ENCODE measurements at places on chromosomes 5 and 9.

GRCh38 chr9:78325343-78325742 lies 28.4 kb downstream of the PSAT1 start:
- DNase-seq: no peak

GRCh38 chr9:32701321-32702022 lies 66.0 kb upstream of the TAF1L start:
- no peak for DNase-seq

DNA sequence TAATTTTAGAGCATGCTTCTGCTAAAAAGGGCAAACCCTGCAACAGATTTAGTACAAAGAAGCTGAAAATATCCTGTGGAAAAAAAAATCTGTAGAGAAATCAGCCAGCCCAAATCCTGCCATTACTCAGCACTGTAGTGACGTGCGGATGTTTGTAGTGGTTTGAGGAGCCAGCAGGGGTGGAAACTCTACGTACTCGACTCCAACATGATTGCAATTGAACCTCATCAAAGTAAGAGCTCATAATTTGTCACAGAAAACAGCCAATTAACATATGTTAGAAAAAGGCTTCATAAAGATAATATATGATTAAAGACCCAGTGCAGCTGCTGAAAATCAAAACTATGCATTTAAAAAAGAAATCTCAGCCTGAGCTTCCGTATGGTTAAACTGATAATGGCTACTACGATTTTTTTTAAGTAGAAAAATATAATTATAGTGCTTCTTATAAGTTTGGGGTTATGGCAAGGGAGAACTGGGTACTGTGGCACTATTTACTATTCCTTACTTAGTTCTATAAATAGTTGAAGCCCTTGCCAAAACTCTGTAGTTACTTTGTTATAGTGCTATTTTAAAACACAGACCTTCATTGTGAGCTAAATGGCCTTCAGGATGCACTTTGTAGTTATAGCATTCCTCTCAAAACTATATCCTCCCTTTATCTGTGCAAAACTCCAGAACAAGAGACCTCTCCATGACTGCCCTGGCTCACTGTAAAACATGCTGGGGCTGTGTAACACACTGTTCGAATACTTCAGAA lies 49.4 kb downstream of the MEF2C start:
- no peak for DNase-seq

- no peak for DNase-seq
Observed at GRCh38 chr5:4876804-4877203, 263.3 kb upstream of the ADAMTS16 start.

DNA sequence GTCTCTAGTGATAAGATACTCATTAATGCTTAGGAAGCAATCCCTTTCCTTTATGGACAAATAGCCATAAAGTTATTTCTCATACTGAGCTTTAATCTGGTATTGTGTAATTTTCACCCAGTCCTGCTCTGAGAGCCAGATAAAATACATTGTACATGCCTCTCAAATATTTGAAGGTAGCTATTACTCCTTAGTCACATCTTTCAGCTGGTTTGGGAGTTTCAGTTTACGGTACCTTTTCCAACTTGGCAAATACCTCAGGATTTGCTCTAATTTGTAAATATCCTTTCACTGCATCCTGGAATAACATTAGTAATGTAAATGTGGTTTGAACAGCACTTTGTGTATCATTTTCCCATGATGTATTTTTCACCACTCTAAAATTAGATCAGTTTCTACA lies 47.4 kb downstream of the ABHD17B start:
- DNase-seq: no peak

GRCh38 chr9:8514760-8515159 lies 715.2 kb upstream of the DMAC1 start:
- DNase-seq: no peak

- DNase-seq: no peak
Observed at GRCh38 chr5:102792705-102793104, 37.6 kb downstream of the PAM start.

- DNase-seq: no peak
Observed at GRCh38 chr5:95304711-95305110, 19.8 kb upstream of the MCTP1 start.

DNA sequence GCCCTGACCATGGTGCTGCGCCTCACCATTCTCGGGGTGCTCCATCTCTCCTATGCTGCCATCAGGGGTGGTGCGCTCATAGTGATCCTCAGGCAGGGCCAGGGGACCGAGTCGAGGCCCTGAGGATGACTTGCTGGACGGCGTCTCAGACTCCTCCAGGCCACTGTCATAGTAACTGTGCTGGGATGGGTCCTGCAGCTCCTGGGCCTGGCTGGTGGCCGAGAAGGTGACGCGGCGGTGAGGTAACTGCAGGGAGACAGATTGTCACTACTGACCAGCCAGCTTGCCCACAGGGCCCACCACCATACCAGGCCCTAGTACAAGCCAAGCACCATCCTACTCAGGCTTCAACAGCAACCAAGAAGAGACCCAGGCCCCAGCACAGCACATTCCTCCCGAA lies 21.0 kb downstream of the PCDH1 start:
- no peak for DNase-seq

- no peak for DNase-seq
Observed at GRCh38 chr5:16669776-16670175, 53.0 kb upstream of the RETREG1 start.

GRCh38 chr9:10059044-10059443 lies 553.8 kb downstream of the PTPRD start:
- no peak for DNase-seq

DNA sequence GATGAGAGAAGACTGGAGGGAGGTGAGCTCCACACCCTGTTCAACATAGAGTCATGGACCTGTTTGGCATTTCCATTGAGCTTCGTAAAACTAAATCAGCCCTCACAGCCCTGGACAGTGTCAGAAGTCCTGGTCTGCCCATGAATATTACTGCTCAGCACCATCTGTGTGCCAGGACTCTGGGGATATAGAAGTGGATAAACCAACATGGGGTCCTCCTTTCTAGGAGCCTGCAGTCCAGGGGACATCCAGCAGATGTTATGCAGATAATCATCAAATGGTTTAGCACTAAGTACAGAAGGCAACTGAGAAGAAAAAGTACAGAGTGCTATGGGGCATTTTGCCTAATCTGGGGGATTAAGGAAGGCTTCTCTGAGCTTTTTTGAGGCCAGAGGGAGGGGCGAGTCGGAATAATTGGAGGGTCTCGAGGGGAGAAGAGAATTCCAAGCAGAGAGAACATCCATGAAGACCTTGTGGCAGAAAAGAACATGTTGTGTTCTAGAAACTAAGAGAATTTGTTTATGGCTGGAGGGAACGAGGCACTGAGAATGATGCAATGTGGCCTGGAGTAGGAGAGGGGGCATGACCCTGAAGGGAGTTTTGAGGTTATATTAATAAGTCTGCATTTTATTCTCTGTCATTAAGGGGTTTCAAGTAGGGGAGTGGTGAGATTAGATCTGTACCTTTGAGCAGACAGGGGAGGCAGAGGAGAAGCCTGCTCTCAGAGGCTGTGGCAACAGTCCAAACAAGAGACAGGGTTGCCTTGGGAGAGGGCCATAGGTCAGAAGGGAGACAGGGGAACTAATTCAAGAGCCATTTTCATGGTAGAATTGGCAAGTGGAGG lies 63.5 kb upstream of the SLC2A8 start:
- DNase-seq: no peak

DNA sequence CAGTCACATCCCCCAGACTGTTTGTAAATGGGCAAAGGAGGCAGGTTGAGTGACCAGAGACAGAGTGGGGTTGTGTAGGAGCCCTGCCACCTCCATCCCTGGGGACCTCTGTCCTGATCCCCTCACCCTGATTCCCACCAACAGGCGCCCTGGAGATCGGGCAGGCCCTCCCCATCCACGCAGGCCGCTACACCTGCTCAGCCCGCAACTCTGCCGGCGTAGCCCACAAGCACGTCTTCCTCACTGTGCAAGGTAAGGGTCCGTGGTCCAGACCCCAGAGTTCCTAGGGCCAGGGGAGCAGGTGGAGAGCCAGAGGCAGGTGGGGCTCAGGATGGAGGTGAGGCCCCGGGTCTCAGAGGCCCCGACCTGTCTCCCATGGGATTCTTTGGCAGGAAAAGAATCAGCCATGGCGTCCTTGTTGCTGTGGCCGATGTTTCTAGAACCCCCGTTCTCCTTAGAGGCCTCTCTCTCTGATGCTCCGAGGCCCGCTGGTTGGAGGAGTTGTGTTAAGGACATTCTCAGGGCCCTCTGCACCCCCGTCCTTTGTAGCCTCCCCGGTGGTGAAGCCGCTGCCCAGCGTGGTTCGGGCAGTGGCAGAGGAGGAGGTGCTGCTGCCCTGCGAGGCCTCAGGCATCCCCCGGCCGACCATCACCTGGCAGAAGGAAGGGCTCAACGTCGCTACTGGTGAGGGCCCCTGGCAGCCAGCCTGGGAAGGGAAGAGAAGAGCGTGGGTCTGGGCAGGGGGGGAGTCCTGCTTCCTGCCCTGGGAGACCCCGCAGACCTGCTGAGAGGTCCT lies 41.9 kb upstream of the ASS1 start:
- DNase-seq: no peak

GRCh38 chr9:111559000-111559610 lies 34.1 kb downstream of the ZNF483 start:
- no peak for DNase-seq

DNA sequence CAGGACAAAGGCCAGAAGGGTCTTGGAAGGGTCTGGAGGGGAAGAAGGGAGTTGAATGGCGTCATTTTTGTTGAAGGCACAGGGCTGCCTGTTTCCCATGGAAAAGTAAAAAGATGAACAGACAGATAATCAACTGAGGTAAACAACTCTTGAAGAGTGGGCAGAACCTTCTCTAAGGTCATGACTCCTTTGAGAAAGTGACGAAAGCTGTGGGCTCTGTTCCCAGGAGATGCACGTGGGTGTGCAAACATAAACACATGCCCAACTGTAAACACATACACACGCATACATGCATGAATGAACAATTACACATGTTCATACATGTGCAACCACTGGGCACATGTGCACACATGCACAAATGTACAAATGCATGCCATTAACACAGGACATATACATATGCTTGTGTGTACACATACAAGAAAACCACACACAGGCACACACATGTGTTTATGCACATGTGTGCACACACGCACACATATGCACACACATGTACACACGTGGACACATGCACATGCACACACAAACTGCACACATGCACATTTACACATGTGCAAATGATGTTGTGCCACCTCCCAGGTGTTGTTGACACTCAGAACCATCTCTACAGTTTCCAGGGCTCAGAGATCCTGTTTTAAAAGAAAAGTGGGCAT lies 143.3 kb downstream of the GADD45G start:
- no peak for DNase-seq

DNA sequence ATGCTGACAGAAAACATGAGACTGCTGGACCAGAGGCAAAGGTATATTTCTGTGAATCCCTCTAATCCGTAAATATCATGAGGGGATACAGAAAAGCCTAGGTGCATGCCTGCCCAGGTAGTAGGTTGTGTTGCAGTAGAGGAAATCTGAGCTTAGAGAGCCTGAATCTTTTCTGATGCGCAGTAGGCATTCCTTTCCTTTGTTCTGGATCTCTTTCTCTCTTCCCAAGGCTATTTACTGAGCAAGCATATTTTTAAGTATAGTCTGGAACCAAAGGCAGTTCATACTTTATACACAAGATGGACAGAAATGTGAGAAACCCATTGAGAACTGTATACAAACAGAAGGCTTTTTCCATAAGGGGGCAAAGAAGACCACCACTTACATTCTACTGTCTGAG lies 359.3 kb downstream of the TMEM161B start:
- DNase-seq: no peak

DNA sequence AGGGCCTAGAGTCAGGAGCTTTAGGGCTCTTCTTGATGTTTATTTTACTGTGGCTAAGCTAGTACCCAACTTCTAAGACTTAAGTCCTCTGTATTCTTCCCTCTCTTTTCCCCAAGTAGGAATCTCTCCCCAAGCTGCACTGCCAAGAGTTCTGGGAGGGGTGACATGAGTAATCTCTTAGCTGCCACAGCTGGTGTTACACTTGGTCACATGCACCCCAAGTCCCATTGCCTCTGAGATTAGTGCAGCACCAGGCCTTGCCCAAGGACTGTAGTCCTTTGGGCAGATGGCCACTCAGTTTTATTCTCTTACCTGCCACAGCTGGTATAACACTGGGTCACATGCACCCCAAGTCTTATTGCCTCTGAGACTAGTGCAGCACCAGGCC lies 114.7 kb upstream of the RIOK2 start:
- DNase-seq: no peak

DNA sequence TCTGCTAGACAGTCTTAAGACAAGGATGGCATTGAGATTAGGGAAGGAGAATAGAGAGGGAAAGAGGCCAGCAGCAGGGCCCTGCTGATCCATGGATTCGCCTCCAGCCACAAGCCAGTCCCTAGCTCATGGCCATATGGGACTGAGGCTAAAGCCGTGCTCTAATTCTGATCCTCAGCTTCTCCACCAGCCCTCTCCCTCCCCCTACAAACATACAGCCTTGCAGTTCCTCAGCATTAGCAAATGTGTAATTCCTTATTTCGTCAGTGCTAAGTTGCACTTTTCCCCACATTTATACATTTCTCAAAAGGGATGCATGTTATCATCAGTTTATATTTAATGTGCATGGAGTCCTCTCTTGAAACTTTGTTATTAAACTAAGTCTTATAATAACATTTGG lies 34.8 kb downstream of the ZNF462 start:
- DNase-seq: no peak

DNA sequence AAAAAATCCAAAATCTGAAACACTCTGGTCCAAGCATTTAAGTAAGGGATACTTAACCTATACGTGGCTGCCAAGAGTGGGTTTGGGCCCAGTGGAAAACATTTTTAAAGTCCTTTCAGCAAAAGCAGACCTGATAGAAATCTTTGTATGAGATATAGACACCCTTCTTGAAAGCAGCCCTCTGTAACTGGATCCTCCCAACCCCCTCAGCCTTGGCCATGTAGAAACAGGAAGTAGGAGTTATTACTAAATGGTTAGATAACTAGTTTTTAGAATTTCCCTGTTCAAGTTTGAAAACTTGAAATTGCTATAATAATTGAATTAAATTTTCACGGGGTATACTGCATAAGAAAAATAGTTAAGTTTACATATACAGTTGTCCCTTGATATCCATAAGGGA lies 111.3 kb upstream of the PCA3 start:
- DNase-seq: no peak

GRCh38 chr5:108786806-108787483 lies 39.2 kb downstream of the FER start:
- no peak for DNase-seq

DNA sequence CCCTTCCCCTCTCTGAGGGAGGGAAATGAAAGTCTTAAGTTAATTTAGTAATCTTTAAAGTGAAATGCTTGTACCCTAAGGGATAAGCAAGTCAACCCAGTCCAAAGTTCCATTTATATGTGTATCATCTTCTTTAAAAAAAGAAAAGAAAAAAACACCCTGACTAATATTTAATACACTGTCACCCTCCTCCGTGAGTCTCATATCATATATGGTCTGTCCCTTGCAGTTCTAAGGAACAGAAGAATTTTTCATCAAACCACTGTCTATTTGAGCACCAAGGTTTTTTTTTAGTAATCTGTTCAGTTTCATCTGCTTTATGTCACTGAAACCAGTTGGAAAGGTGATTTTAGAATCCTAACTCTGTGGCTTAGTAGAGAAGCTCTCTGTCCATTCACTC lies 15.2 kb downstream of the TNIP1 start:
- no peak for DNase-seq

All from GM12878 (cell line).